ENCODE measurements at places on chromosomes 6 and 20. TPM values are rescaled to one million over a fixed set of nuclear protein-coding genes. Genes with fewer than 3 reads are reported as not detected.

Gene ASIP
- 18.9 TPM for total RNA-seq

Gene MCUR1
- 35.7 TPM for total RNA-seq

Gene LINC00237
- not detected for total RNA-seq

Gene UBD
- 0.35 TPM for total RNA-seq

Gene SUPT3H
- 3.4 TPM for total RNA-seq

Gene MAFB
- total RNA-seq, result 14.7 TPM

Gene TRERF1
- 1.5 TPM for total RNA-seq

Gene SLC35D3
- not detected for total RNA-seq

Gene ACAT2
- total RNA-seq, result 4.1 TPM

Gene GTSF1L
- total RNA-seq, result not detected

Gene RRAGD
- 130 TPM for total RNA-seq

Gene GRIK2
- 5.5 TPM for total RNA-seq

DNA sequence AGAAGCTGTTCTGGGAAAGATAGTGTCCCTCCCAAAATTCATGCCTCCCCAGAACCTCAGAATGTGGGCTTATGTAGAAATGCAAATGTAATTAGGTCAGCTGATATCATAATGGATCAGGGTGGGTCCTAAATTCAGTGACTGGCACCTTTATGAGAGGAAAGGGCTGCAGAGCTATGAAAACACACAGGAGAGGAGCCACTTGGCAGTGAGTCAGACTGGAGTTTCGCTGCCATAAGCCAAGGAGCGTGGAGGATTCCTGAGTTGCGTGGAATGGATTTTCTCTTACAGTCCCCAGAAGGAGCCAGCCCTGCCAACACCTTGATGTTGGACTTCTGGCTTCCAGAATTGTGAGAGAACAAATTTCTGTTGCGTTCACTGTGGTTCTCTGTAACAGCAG, 249.8 kb upstream of the PMEPA1 start:
- no peak for DNase-seq

DNA sequence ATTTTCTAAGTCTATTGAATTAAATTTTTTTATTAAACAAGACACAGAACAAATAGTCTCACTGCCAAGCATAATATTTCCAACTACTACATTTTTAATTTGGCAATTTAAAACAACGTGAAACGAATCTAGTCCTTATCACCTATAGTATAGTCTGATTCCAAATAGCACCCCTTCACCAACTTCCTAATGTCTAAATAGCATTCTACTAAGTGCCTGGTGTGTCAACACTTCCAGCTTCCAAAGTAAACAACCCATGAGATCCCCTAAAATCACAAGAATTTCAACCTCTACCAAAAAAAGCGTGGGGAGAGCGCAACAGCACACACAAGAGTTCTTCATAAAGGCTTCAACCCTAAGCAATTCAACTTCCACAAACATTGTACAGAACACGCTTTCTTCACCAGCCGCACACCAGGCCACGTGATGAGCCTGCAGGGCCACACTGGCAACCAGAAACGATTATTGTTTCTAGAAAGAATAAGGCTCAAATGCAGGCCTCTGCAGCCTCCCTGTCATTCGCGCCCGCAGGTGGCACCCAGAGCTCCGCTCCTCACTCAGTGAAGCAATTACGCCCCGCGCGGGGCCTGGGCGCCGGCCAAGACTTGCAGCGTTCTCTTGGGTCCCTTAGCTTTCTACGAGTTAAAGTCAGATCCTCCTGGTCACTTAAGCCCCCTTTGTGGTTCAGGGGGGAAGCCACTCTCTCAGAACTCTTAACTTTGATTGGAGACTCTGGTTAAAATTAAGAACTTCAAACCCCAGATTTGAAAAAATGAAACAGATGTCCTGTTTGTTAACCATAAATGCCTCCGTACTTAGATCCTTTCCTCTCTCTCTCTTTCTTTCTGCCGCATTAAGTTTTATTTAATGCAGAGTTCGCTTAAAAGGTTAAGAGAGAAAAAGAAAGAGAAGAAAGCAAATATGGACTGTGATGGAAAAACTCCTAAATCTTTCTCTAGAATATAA, 18.3 kb downstream of the SIM1 start:
- no peak for DNase-seq

- DNase-seq, result no peak
These were observed 127.8 kb downstream of the SLC16A10 start for GRCh38 chr6:111215131-111215530.

- DNase-seq, result no peak
These were observed 56.8 kb upstream of the CDKAL1 start for GRCh38 chr6:20477485-20477884.

DNA sequence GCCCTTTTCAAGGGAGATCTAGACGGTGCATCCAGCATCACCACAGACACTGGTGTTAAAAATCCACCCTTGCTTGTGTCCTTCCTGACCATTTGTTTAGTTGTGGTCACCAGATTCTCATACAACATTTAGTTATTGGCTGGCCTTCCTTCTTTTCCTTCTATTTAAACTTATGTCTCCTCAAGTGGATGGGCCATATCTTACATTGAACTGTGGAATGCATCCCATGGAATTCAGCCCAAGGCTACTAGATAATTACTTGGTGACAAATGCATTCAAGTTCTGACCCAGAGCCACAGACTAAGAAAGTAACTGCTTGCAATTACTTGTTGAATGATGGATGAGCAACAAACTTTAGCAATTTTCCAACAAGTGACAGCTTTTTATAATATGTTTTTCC, 198.9 kb upstream of the SSTR4 start:
- DNase-seq, result no peak

- DNase-seq, result no peak
These were observed 55.9 kb upstream of the C20orf144 start for GRCh38 chr20:33606118-33606771.

GRCh38 chr20:21159658-21160380, 33.9 kb downstream of the KIZ start:
- DNase-seq, result no peak

DNA sequence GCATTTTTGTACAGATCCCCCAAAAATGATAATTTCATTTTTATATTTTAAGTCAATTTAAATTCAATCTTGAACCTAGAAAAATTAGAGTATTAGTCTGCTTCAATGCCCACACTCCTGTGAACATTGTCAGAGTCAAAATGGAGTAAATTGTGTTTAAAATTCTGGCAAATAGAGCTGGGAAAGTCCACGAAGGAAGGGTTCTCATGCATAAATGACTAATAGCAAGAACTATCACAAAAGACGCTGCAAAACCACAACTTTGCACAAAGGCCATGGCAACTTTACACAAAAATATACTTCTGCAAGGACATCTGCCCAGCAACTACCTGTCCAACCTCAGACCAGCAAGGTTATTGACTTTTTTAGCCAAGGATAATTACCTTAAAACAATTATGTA, 203.2 kb upstream of the SMLR1 start:
- DNase-seq, result no peak

- DNase-seq, result peak; percentile 41
These were observed 4.8 kb upstream of the TRIM40 start for GRCh38 chr6:30130887-30131862.

- DNase-seq, result no peak
These were observed 24.8 kb downstream of the ZNF311 start for GRCh38 chr6:28980137-28980851.

- DNase-seq, result no peak
These were observed 90.3 kb downstream of the SHLD1 start for GRCh38 chr20:5840411-5841002.

DNA sequence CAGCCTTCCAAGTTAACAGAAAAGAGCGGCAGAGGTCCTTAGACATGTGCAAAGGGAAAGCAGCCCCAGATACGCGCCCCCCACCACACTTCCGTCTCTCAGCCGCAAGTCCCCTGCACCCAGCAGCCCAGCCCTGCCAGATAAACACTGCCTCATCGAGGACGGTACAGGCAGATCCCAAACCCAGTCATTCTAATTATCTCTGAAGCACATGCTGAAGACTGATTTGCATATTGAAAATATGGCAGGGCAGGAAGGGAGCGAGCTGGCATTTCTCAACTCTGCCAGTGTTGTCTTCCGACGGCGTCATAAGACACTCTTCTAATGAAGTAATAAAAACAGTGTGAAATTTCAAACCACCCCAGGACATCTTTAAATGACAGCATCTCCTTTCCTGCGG, 122.8 kb upstream of the CDH4 start:
- no peak for DNase-seq

- DNase-seq, result no peak
These were observed 7.9 kb upstream of the MYT1 start for GRCh38 chr20:64156136-64156885.

DNA sequence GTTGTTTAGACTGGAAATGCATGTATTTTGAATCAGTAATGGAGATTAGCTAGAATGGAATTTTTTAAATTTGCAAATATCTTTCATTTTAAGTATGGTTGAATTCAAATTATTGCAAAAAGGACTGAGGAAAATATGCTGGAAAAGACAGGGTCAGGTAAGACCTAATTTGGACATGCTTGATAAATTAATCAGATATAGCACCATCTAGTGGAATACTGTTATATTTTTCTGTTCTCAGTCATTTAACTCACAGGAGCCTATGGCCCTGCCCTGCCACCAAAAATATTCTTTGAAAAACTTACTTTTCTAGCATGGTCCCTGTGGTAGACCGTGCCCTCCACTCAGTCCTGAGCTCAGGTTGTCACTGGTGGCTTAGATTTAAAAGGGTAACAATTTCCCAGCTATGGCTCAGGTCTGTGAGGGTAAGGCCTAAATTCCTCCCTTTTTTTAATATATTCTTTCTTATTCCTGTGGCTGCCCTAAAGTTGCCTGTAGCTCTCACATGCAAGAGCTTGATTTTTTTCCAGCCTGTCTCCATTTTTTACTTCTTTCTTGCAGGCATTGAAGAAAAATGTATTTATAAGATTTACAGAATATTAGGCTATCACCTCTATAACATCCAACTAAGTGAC, 25.3 kb upstream of the KIAA1586 start:
- no peak for DNase-seq

GRCh38 chr6:129184808-129185366, 301.9 kb downstream of the LAMA2 start:
- DNase-seq, result no peak

GRCh38 chr6:134437376-134437775, 119.5 kb upstream of the SGK1 start:
- DNase-seq, result no peak

GRCh38 chr20:60559462-60559861, 601.2 kb downstream of the CDH26 start:
- DNase-seq, result no peak

DNA sequence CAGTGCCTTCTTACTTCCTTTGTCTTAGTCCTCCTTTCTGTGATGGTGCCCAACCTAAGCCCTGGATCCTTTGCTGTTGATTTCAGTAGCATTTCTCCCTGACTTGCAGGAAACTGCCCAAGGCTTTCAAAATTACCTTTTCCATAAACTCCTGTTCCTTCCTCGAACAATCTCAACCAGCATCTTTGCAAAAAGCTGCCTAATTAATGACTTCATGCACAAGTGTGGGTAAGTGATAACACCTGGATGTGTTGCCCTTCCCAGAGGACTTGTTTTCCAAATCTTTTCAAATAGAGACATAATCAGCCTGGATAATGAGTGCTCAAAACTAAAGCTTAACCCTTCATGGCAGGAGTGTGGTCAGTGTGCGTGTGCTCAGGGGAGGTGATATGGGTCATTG, 118.0 kb downstream of the PCSK2 start:
- DNase-seq, result no peak

- no peak for DNase-seq
These were observed 170.1 kb upstream of the AKAP12 start for GRCh38 chr6:151069641-151070040.

- DNase-seq, result peak; percentile 66
These were observed 26.2 kb downstream of the SLCO4A1 start for GRCh38 chr20:62668441-62669027.

DNA sequence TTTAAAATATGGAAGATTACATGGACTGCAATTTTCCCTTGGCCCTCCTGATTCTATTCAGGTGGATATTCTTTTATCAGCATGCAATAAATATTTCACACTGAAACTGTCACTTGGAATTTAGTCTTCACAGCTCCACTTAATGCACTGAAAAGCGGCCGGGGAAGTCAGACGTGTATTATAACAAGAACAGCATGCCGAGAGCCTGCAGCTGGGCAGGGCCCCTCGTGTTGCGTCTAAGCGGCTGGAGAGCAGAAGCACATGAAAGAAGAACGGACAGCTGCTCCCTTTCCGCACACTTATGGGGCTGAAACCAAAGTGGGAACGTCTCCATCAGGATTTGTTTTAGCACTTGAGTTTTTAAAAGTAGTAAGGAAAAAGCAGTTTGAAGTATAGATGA, 57.2 kb downstream of the LYRM4 start:
- DNase-seq, result no peak

GRCh38 chr6:169961772-169962561, 210.5 kb downstream of the ERMARD start:
- DNase-seq, result peak; percentile 69

GRCh38 chr20:11540558-11540957, 377.1 kb upstream of the BTBD3 start:
- DNase-seq, result no peak

GRCh38 chr6:150806790-150807189, 58.7 kb upstream of the MTHFD1L start:
- no peak for DNase-seq
